ENCODE measurements at places on chromosomes 1 and 21.

DNA sequence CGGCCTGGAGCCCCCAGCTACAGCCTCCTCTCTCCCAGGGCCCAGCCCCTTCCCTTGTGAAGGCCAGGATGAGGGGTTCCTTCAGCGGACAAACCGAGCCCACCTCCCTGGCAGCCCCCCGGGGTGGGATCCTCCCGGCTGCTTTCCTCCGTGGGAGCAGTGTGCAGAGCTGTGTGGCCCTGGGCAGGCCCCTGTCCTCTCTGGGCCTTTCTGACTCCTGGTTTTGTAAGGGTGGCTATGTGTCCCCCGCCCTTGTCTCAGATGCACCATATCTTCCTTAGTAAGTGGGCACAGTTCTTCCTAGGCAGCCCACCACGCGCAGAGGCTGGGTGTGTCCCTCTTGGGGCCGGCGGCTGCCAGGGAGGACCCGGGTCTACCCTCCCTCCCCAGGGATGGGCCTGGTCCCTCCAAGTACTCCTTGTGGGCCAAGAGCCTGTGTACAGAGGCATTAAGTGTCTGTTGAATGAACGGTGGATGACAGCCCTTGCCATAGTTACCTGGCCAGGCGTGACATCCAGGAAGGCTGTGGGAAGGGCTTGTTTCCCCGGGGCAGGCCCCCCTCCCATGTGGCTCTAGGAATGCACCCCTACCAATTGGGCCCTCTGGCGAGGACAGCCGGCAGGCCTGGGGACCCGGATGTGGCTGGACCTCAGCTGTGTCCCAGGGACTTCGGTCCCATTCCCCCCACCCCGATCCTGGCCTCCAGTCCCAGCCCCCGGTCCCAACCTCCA is 3.8 kb downstream of the SMIM1 start:
- DNase-seq = no peak

- no peak for DNase-seq
Observed at GRCh38 chr1:18365099-18365705, 115.5 kb upstream of the KLHDC7A start.

- DNase-seq = no peak
Observed at GRCh38 chr1:33842348-33842747, 21.5 kb upstream of the HMGB4 start.

DNA sequence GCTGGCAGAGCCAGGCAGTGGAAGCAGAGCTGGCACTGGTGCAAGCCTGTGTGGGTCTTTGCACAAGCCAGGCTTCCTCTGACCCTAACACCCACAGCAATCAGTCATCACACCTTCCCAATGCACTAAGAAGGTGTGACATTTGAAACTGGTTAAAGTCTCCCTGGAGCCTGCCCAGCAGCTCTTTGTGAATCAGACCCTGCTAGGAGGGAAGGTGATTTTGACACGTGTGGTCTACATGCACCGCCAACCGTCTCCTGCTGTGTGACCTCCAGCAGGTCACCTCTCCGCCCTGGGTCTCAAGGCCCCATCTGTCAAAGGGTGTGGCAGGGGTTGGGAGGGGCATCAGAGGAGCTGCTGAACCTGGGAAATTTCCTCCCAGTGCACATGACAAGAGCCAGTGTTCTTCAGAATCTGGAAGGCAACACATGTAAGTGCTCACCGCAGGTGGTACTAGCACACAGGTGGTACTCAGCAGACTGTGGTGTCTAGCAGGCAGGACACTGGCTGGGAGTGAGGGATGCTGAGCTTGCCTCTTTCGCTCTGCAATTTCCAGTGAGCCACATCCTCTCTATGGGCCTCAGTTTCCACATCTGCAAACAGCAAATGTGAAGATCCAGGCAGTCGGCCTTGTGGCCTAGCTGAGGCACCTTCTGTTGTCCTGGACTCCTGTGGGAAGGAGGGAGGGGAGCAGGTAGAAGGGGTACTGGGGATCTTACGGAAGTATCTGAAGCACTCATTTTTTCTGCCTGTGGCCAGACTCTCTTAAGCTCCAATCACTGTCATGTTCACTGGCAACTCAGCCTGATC is 123.2 kb downstream of the DMRTB1 start:
- no peak for DNase-seq

DNA sequence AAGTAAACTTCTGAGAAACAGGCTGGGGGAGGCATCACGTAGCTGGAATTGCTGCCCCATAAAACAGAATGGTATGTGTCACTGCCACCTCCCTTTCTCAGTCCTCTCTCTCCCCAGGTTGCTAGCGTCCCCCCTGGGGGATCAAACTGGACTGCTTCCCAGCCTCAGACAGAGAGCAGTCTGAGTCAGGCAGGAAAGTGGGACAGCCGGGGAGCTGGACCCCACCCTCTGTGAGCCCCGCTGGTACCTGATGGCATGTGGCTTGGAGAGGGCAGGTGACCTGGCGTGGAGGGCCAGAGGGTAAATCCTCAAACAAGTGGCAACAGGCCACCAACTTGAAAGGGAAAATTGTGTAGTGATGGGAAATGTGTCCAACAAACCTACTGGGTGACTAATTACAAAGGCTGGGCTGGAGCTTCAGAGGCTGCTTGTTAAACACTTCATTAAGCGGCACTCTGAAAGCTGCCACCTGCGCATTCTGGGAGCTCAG is 1.0 kb upstream of the SFN start:
- no peak for DNase-seq
